ENCODE measurements at places on chromosomes 12 and 14. TPM values are rescaled to one million over a fixed set of nuclear protein-coding genes. Genes with fewer than 3 reads are reported as not detected.

DNA sequence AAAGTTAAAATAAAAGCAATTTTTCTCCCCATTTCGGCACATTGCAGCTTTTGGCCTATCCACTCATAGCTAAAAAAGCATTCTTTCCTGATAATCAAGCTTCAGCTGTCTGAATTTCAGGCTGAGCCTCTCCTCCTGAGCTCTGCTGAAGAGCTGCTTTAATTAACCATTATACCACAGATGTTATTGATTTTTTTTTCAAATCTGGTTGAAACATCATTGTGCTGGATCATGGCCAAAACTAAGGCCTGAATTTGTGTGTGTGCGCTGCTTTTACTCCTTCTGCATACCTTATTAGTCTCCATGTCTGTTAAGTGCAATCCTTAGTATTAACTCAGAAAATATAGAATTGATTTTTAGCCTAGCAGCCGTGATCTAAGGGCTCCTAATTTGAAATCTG, 52.3 kb downstream of the MBIP start:
- DNase-seq: no peak

The CLEC9A gene
- not detected for total RNA-seq

- no peak for DNase-seq
Measured at GRCh38 chr12:116454950-116455447, 104.2 kb upstream of the MAP1LC3B2 start.

The MYO1H gene
- total RNA-seq: not detected

DNA sequence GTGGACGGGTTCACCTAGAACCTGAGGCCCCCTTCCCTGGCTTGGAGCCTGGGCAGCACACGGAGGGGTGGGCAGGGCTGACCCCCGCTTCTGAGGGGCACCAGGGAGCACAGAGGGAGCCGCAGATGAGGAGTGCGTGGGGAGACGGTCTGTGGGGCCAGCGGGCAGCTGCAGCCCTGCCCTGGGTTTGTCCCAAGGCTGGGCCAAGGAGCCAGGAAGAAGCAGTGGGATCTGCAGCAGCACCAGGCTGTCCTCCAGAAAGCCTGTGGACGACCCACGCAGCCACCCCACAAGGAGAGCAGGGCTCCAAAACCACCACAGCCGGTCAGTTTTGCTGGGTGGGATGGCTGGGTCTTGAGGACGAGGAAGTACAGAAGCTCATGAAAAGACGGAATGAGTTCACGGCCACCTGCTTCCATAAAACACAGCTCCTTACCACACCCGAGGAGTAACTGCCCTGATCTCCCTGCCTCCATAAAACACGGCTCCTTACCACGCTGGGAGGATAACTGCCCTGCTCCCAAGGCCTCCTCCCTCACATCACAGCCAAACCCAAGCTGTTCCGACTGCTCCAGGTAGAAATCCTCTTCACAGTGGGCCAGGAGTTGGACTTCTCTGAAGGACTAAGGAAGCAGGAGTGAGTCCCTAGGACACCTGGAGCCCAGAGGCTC, 9.9 kb upstream of the GOLGA3 start:
- no peak for DNase-seq

The PPP1CC gene
- total RNA-seq: 119 TPM

- no peak for DNase-seq
Measured at GRCh38 chr14:69132513-69133181, 20.3 kb downstream of the DCAF5 start.

DNA sequence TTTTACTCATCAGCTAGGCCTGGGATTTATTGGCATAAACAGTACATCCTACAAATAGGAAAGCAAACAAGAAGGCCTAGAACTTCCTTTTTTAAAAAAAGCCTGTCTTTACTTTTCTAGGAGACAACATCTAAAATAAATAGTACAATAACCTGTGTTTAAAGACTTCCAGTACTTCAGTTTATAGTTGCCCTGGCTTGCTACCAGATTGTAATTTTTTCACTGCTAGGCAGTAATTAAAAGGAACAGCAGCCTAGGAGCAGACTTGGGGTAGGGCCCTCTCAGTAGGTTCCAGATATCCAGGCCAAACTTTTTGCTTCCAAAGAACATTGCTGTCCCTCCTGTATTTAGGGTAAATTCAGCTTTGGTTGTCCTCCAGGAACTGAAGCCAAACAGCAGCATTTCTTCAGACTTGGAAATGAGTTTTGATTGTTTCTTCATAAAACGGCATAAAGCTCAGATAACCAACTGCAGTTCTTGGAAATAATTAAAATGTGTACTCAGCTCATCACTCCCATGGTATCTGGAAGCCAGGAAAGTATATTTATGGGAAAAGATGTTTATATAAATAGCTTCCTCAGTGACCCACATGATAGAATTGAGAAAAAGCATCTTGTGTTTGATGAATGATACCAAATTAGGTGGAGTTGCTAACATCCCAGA, 61.7 kb downstream of the PPP1R36 start:
- DNase-seq: no peak

The HOXC9 gene
- total RNA-seq: not detected

The FAM186B gene
- total RNA-seq: 0.33 TPM

The GYS2 gene
- not detected for total RNA-seq

GRCh38 chr14:90274808-90275457, 18.6 kb downstream of the PSMC1 start:
- DNase-seq: no peak

DNA sequence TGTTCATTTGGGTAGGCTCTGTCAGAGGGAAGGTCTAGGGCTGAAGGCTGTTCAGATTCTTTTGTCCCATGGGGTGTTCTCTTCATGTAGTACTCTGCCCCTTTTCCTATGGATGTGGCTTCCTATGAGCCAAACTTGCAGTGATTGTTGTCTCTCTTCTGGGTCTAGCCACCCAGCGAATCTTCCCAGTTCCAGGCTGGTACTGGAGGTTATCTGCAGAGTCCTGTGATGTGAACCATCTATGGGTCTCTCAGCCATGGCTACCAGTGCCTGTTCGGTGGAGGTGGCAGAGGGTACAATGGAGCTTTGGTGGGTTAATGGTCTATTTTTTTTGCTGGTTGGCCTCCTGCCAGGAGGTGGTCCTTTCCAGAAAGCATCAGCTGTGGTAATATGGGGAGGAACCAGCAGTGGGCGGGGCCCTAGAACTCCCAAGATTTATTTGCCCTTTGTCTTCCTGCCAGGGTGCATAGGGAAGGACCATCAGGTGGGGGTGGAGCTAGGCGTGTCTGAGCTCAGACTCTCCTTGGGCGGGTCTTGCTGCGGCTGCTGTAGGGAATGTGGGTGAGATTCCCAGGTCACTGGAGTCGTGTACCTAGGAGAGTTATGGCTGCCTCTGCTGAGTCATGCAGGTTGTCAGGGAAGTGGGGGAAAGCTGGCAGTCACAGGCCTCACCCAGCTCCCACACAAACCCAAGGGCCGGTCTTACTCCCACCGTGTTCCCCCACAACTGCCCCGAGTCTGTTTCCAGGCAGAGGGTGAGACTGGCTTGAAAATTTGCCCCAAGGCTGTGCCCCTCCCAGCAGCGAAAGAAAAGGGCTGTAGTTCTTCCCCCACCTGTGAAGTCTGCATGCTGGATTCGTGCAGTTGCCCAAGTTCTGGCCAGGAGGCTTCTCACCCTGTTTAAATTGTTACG, 17.5 kb downstream of the MTRFR start:
- no peak for DNase-seq

GRCh38 chr14:102043251-102044025, 43.4 kb downstream of the HSP90AA1 start:
- DNase-seq: no peak

DNA sequence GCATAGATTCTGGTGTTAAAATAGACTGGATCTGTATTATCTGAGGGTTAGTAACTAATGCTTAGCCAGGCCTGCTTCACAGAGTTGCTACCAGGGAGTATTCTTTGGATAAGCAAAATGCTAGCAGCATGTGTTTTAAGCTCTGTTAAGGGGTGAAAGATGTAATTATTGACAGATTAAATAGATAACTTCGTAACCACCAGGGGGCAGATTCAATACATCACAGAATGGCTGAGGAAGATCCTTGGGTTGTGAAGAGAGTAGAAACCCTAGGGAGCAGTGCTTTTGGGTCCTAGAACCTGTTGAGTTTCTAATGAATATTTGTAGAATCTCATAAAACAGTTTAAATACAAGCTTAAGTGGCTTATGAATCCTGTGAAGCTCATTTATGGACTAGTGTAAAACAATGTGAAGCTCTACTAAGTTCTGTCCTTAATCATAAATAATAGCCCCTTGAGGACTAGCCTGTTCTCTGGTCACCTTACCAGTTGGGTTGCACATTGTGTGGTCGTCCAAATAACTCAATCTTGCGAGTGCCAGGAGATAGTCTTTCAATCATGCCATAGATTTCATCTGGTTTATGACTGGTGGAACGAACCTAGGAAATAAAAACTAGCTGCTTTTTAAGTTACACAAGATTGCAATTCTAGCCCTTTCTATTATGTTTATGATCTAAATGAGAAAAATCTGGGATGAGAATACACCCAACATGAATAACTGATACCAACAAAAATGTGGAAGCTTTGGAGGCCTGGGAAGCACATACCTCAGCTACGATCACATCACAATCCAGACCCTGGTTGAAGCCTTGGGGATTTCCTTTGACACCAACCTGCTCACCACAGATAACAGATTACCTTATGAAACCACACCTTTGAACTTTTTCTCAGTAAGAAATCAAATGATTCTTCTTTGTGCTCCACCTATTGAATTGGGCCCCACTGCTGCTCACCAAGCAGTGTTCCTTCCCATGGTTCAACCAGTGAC, 12.3 kb downstream of the METTL3 start:
- DNase-seq: no peak

DNA sequence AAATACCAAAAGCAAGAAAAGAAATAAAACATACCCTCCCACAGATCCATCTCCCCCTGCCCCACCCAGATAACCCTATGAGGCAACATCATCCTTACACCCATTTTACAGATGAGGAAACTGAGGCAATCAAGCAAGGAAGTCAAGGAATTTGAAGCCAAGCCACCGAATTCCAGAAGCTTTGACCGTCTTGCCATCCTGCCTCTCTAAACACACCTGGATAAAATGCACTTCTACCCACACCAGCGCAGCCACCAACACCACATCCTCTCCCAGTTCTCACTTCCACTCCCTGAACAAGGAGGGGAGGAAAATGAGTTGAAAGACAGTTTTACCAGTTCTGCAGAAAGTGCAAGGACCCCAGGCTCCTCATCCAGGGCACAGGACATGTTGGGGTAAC, 13.6 kb downstream of the CMKLR1 start:
- no peak for DNase-seq

DNA sequence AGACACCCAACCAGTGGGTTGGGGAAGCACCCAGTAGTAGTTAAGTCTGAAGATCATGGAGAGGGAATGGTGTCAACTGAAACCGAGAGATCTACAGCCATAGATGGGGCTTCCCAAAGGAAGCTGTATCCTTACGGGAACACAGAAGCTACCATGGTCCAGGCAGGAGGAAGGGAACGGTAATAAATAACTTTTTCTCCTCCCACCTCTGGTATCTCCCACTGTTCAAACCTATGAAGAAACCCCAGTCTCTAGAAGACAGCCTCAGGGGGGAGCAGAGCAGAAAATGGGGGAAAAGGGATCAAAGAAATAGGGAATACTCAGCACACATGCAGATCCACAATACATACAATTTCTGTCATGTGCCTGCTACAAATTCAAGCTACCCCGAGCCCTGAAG, 33.4 kb downstream of the ZNF605 start:
- DNase-seq: no peak

- DNase-seq: no peak
Measured at GRCh38 chr12:27055966-27056365, 26.4 kb downstream of the C12orf71 start.

The KRT72 gene
- 52.7 TPM for total RNA-seq

The TROAP gene
- 1.3 TPM for total RNA-seq

GRCh38 chr12:132710405-132711079, at the start of gene PGAM5:
TSS of gene PGAM5 (plus strand) at chr12:132710842. CDS start at chr12:132710877, 35 bp downstream.
- DNase-seq: peak; percentile 91

DNA sequence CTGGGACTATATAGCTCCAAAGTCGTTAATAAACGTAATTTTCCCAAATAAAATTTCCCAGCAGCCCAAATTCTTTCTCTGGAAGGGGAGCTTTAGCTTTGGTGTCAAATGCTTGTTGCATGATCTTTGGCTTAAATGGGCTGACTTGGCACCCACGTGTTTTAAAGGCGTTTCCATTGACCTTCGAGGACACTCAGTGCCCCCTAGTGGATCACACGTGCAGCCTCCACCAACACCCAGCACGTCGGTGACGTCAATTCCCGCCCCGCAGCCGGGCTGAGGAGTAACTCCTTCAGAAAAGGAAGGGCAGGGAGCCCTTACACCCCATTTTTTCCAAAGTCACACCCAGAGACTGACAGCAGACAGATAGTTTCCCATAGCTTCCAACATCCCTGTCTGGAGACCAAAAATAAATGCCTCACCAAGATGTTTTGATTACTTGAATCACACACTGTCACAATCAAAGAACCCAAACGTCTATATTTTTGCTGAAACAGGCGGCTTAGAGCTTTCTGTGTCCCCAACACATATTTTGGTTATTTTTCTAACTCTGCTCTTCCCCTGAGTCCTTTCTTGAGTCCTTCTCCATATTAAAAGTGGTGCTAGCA, 707.9 kb downstream of the AACS start:
- no peak for DNase-seq

The FOXA1 gene
- 0.23 TPM for total RNA-seq

DNA sequence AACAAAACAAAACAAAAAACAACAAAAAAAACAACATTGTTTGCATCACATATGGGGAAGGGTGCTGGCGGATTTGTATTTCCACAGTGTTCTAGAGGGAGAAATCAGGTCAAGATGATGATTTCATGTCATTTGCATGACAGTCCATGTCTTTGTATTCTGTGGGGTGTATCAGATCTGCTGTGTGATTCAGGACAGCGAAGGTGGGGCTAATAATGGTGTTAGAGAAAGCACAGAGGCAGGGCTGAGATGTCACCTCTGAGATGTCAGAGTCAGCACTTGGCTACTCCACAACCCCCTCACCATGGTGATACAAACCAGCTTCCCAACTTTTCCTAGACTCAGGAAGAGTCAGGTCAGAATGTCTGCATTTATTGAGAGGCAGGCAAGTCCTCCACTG, 543.2 kb downstream of the BCL11B start:
- DNase-seq: no peak

GRCh38 chr14:73700325-73700724, 13.9 kb downstream of the PNMA1 start:
- no peak for DNase-seq

The SDR39U1 gene
- total RNA-seq: 154 TPM

GRCh38 chr12:79373896-79374499, 316.8 kb downstream of the PAWR start:
- no peak for DNase-seq

- no peak for DNase-seq
Measured at GRCh38 chr12:45671254-45671653, 58.3 kb upstream of the ARID2 start.

- DNase-seq: no peak
Measured at GRCh38 chr12:49537231-49537751, 1.5 kb upstream of the KCNH3 start.

GRCh38 chr14:79576424-79576823, 634.9 kb downstream of the DIO2 start:
- no peak for DNase-seq

GRCh38 chr14:72560889-72561493, 332.9 kb downstream of the DPF3 start:
- no peak for DNase-seq

GRCh38 chr12:124233846-124234640, 60.9 kb upstream of the RFLNA start:
- DNase-seq: no peak
